ENCODE measurements at places on chromosomes 12 and 14. TPM values are rescaled to one million over a fixed set of nuclear protein-coding genes. Genes with fewer than 3 reads are reported as not detected.

GRCh38 chr14:91229743-91230200 lies 14.7 kb downstream of the GPR68 start:
- no peak for DNase-seq

GRCh38 chr12:69428351-69429073 lies 41.7 kb upstream of the FRS2 start:
- DNase-seq: no peak

GRCh38 chr14:47040550-47040949 lies 389.0 kb upstream of the RPL10L start:
- peak; percentile 81 for DNase-seq

DNA sequence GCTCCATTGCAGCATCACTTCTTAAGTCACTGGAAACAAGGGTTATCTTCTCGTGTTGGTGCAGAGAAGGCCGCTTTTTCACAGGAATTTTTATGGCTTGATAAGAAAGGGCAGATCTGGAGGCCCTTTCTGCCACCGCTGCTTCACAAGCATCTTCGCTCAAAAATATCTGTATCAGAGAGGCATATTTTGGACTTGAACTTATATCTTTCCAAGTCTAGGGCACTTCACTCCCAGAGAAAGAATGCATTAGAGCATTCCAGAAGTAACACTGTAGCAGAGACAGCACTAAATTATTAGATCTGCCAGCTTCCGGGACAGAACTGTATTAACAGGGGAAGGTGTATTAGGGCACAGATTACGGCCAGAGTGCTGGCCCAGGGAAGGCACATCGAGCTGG lies 151.7 kb upstream of the AMIGO2 start:
- DNase-seq: no peak

DNA sequence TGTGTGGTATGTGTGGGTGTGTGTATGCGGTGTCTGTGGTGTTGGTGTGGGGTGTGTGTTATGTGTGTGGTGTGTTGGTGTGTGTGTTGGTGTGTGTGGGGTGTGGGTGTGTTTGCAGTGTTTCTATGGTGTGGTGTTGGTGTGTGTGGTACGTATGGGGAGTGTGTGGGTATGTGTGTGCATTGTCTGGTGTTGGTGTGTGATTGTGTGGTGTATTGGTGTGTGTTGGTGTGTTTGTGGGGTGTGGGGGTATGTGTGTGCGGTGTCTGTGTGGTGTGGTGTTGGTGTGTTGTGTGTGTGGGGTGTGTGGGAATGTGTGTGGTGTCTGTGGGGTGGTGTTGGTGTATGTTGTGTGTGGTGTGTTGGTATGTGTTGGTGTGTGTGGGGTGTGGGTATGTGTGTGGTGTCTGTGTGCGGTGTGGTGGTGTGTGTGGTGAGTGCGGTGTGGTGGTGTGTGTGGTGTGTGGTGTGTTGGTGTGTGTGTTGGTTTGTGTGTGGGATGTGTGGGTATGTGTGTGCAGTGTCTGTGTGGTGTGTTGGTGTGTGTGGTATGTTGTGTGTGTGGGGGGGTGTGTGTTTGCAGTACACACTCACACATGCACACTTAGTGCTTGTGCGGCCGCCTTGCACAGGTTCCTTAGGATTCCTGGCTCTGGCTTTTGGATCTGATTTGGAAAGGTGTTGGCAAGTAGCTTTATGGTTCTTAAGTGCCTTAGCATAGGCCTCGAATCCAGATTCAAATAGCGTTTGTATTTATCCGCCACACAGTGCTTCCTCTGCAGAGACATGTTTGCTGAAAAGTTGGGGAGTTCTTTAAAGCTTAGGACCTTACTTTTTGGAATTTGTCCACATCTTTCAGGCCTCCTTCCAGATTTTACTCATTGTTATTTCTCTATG lies 16.4 kb downstream of the MLXIP start:
- DNase-seq: no peak

GRCh38 chr14:72965249-72965648 lies 39.0 kb downstream of the DCAF4 start:
- no peak for DNase-seq

- DNase-seq: no peak
Observed at GRCh38 chr14:48373981-48374380, 698.6 kb upstream of the MDGA2 start.

DNA sequence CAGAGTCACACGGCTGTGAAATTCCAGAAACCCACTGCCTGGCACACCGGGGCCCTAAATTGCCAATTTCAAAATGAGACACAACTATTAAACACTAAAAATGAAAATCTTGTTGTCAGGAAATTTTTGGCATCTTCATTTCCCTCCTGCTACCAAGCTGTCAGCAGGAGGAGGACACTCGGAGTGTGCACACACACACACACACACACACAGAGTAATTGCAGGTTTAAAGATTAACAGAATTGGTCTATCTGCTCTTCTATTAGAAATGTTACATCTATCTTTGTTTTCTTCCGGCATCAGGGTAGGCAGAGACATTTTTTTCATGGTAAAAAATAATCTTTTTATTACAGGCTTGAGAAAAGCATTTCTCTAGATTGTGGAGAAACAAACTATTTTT lies 314.2 kb downstream of the EGLN3 start:
- no peak for DNase-seq

DNA sequence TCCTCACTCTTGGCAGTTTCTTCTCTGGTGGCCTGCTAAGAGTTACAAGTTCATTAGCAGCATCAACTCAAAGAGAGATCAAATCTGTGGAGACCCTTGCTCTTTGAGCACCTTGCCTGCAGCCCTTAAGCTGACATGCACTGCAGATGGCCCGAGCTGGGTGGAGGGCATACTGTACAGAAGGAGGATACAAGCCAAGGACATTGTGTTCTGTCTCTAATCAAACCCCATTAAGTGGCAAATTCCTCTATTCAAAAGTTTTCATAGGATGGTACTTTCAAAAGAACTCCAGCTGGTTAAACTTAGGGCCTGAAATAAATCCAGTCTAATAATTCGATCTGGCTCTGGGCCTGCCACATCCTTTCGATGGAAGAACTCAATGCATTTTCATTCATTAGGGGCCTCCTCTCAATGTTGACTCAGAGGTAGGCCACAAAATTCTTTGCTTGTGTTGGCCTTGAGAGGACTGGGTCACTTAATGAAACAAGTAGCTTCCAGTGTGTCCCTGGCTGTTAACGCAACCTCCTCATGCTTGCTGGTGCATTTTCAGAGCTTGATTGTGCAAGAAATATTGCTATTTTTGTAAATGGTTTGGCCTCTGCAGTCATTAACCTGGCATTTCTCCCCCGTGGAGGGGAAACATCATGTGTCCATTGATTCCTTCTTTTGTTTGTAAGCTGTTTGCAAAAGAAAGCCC lies 318.2 kb downstream of the NUAK1 start:
- no peak for DNase-seq

DNA sequence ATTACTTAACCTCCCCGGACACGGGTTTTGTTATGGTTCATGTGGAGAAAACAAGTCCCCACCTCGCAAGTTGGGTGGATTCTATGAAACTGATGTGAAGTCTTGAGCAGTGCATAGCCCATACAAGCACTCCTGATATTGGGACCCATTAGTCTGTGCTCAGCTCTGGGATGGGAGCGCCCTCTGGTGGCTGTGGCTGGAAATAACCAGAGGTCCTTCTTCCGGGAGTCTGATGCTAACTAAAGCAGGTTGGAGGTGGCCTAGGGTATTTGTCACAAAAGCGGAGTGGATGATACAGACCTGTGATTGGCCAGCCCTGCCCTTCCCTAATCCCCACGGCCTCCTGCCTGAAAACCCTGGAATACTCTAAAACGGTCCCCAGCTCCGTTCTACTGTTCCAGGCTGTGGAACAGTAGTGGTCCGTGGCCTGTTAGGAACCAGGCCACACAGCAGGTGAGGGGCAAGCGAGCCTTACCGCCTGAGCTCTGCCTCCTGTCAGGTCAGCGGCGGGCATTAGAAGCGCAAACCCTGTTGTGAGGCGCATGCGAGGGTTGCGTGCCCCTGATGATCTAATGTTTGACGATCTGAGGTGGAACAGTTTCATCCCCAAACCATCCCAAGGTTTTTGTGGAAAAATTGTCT lies 6.4 kb downstream of the SLC48A1 start:
- DNase-seq: peak; percentile 95

DNA sequence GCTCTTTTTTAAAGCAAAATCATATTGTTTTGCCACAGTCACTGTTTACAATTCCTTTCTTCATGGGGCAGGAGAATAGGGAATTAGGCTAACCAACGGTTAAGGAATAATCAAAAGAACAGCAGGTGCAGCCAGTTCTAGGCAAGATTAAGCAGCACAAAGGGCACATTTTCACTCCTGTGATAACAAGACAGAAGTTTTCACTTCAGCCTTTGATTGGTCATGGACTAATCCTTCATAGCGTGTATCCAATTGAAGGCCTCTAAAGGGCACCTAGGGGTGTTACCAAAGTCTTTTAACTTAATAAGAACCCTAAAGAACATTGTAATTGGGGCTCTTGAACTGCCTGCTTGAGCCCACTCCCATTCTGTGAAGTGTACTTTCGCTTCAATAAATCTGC lies 206.9 kb upstream of the AMIGO2 start:
- DNase-seq: peak; percentile 34

- no peak for DNase-seq
Observed at GRCh38 chr12:67152451-67152850, 116.7 kb upstream of the CAND1 start.

DNA sequence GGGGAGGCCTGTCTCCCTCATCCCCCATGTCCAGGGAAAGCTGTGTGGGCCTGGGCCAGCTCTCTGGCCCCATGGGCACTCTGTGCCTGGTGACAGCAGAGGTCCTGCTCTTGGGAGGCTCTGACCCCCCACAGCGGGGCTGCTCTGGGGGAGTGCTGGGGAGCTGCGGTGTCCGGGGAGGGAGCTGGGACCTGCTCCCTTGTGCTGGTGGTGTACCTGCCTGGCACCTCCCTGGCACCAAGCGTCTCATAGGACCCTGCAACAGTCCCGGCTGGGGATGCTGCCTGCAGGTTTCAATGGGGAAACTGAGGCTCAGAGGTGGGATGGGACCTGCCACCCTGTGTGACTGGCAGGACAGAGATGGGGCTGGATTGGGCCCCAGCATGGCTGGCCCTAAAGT lies 111.3 kb downstream of the KIF26A start:
- peak; percentile 20 for DNase-seq

GRCh38 chr12:4775936-4776335 lies 55.7 kb downstream of the GALNT8 start:
- no peak for DNase-seq

SSTR1 gene
- total RNA-seq: 17.7 TPM

SOAT2 gene
- total RNA-seq: not detected

MORN3 gene
- total RNA-seq: under 0.01 TPM

TMBIM4 gene
- 96.3 TPM for total RNA-seq

ZNF384 gene
- 207 TPM for total RNA-seq

POTEM gene
- not detected for total RNA-seq

KRT85 gene
- total RNA-seq: not detected

PCBP2 gene
- total RNA-seq: 109 TPM

SYNE3 gene
- 85.2 TPM for total RNA-seq

DICER1 gene
- total RNA-seq: 104 TPM

CCDC60 gene
- total RNA-seq: not detected
